ENCODE measurements at places on chromosomes 4 and X.

DNA sequence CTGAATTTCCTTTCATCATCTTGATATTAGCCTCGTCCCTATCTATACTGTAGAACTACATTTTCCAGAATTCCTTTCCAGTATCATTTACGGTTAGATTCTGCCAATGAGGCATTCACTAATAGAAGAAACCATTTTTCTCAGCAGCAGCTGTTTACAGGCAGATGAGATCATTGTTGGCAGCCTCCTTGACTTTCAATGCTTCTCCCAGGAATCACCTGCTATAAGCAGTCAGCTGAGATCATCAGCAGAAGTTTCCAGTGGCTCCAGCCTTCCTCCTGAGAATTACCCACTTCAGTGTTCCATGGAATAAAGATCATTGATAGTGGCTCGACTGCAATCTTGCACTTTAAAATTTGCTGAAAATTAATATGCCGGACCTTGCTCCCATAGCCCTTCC is 157.3 kb upstream of the TET2 start:
- no peak for DNase-seq

DNA sequence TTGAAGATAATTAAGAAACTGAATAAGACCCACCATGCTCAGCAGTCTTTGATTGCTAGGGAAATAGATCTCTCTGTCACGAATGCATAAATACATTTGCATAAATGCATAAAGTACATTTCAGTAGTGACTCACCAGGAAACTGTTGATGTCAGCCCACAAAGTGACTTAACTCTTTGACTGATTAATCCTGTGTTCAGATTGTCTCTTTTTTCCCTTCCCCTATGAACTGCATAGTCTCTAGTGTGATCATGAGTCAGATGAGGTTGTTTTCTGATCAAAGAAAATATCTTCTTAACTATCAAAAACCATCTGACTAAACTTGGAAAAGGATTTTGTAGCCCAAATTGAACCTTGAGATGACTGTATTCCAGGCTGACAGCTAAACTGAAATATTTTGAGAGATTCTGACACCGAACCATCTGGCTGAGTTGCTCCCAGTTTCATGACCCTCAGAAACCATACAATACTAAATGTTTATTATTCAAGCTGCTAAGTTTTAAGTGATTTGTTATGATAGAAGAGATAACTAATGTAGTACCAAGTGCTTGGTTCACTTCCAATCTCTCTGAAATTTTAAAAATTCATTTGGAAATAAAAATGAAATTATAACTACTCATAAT is 1381.5 kb upstream of the AGA start:
- DNase-seq: no peak

DNA sequence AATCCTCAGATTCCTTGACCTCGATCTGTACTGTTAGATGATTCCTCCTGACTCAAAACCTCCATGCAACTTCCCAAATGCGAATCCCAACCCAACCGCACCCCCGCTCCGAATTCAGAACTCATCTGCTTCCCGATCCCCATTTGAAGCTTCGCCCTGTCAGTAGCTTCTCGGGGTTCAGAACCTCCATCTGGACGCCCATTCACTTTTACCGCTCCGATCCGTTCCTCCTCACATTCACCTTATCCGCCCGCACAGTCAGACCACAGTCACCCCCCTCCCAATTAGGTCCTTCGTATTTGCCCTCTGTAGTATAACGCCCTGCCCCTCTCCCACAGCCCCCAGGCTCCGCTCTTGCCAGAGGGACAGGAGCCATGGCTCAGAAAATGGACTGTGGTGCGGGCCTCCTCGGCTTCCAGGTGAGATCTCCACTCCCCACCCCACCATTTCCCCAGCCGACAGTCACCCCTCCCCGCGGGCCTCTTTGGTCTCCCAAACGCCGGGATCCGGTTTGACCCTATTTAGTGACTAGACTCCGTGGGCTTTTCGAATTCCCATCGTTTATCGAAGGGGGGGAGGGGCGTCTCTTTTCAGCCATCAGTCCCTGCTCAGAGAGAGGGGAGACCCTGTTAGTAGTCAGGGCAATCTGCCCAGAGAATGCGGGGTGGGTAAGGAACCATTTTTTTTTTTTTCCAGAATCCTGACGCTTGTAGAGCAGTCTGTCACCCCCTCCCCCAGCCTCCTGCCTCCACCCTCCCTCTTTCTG is 691 bp downstream of the MAGED1 start:
- peak; percentile 18 for DNase-seq

- DNase-seq: peak; percentile 88
Observed at GRCh38 chr4:147596981-147597380, 20.2 kb upstream of the TMEM184C start.

GRCh38 chr4:7322166-7322991 is 112.4 kb downstream of the PSAPL1 start:
- no peak for DNase-seq

- DNase-seq: no peak
Observed at GRCh38 chrX:153401133-153401764, at the start of gene PNMA6E. Gene PNMA6E (minus strand): TSS chrX:153401350. CDS start chrX:153398849, 2,501 bp downstream.

GRCh38 chrX:73455171-73455570 is 8.3 kb downstream of the CDX4 start:
- DNase-seq: no peak

- no peak for DNase-seq
Observed at GRCh38 chr4:158805635-158806471, 37.0 kb downstream of the FNIP2 start.

DNA sequence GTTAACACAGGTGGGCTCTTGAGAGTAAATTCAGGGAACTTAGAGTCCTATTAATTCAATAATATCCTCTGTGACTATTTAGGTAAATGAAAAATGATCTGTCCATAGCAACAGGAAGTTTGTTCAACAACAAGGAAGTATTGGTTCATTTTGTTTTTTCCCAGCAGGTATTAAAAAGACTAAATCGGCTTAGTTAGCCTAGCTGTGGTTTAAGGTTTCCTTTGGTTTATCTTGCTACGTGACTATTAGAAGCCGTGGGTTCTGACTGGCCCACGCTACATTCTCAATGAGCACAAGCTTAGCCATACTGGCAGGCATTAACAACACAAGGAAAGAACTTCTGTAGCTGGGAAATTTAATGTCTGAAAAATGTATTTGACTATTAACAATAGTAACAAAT is 168.8 kb upstream of the HS3ST1 start:
- no peak for DNase-seq

DNA sequence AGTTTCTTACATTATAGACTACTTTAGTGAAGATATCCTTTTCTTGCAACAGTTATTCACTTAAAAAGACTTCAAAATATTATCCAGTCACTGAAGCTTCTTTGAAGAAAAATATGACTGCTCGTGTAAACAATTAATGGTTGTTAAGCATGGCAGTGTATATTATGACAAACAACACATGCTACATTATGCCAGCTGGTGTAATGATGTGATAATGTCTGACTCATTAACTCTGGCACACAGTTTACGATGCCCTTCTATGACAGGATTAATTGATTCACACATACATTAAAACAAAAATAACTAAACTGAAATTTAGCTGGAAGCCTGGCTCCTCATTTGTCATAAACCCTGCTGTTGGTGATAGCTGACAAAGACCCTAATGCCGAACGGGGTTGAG is 22.4 kb downstream of the GK2 start:
- DNase-seq: no peak

GRCh38 chr4:141731481-141731880 is 95.1 kb downstream of the IL15 start:
- DNase-seq: no peak

DNA sequence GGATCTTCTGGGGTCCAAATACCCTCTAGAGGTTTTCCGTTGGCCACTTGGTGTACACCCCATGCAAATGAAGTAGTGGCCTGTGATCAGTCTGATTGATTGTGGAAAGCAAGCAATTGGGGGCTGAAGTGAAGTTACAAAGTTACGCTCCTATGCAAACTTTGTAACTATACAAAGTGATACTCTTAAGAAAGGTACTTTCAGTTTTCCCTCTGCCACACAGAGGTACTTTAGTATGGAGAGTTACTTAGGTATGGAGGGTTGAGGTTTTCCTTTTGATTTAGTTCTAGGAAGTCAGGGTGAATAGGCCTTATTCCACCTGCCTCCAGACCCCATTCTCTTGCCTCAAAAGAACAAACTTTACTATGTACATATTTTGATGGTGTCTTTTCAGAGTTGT is 28.7 kb downstream of the STAG2 start:
- no peak for DNase-seq

GRCh38 chr4:158873795-158874401 is 105.1 kb downstream of the FNIP2 start:
- DNase-seq: peak; percentile 69

DNA sequence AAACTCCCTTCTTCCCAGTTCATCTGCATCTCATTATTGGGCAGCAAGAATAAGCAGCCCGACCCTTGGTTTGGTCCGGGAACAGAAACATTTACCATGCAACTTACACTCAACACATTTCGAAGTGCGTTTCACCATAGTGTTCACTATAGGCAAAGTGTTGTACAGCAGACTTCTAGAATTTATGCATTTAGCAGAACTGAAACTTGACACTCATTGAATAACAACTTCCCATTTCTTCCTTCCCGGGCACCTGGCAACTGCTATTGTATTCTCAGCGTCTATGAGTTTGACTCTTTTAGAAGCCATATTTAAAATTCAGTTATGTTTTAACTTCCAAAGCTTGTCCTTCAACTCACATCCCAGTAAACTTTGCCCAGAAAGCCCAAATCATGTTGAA is 840.6 kb downstream of the NLGN4X start:
- no peak for DNase-seq

GRCh38 chrX:151977009-151977408 is 2.5 kb upstream of the GABRE start:
- no peak for DNase-seq

DNA sequence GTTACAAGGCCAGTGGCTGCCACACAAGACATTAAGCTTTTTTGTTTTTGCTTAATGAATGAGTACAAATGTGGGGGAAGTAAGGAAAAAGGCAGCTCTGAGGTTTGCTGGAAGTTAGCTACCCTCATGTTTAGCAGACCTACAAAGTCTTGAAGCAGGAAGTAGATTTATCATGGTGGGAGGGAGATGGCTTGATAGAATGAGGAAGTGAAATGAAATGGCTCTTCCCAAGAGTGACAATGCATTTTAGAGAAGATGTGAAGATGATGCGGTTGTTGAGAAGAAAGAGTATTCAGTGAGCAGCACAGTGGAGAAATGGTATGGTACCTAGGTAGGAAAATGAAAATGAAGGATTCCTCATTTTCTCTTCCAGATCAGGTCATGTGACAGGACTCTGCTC is 108.0 kb downstream of the SLIT2 start:
- DNase-seq: no peak

GRCh38 chr4:150158041-150158440 is 79.8 kb downstream of the DCLK2 start:
- no peak for DNase-seq

DNA sequence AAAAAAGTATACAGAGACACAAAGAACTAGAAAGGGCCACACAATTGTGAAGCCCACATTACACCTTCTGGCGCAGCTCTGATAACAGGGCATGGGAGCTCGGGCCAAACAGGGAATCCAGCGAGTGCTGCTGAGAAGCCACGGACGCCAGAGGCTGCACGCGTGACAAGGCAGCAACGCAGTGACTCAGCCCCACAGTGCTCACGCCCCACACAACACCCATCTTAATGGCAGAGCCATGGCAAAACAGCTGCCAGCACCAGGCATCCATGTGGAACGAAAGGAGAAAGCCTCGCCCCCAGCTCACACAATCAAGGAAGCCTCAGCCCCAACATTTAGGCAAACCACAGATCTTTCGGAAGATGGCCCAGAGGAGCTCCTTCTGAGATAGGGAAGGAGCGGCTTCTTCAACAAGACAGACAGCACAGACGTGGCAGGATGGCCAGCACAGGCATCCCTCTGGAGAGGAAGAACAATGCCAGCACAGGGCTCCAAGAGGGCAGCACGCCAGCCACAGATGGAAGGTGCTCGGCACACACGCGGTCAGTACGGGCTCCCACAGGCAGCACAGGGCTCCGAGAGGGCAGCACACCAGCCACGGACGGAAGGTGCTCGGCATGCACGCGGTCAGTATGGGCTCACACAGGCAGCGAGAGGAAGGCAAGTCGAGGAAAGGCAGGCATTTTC is 33.1 kb downstream of the GAK start:
- DNase-seq: no peak

GRCh38 chr4:8916351-8916885 is 44.8 kb upstream of the HMX1 start:
- no peak for DNase-seq

DNA sequence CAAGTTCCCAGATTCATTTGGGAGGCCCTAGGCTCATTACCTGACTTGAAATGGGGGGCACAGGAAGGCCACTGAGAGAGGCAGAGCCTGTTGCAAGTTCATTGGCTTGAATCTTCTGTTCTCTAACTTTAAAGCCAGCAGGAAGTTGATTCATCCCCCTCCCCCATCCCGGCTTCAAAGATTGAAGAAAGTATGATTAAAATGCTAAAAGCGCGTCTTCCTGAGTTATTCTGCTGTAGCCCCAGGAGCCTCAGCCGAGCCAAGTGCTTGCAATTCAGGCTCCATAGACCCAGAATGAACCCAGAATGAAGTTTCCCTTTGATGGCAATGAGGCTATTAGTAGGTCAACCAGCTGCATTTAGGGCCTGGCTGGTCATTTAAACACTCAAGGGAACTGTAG is 14.7 kb downstream of the CHST7 start:
- peak; percentile 76 for DNase-seq

GRCh38 chr4:103719105-103719829 is 518 bp downstream of the TACR3 start:
- no peak for DNase-seq

DNA sequence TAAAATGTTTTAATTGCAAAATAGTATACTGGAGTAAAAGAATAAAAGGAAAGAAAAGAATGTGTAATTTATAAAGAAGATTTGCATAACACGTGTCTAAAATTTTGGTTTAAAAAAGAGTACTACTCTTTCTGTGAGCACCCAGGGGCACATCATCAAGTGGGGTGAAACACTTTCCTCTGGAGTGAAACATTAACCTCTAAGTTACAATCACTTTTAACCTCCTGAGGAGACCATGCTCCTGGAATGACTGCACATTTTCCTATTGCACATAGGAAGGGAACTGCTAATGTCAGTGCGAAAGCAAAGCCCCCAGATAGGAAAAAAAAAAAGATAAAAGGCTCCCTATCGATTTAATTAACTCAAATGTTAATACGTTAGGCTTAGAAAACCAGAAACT is 13.3 kb downstream of the VEGFC start:
- DNase-seq: no peak

- DNase-seq: no peak
Observed at GRCh38 chr4:7427831-7428260, 6.9 kb downstream of the PSAPL1 start.

DNA sequence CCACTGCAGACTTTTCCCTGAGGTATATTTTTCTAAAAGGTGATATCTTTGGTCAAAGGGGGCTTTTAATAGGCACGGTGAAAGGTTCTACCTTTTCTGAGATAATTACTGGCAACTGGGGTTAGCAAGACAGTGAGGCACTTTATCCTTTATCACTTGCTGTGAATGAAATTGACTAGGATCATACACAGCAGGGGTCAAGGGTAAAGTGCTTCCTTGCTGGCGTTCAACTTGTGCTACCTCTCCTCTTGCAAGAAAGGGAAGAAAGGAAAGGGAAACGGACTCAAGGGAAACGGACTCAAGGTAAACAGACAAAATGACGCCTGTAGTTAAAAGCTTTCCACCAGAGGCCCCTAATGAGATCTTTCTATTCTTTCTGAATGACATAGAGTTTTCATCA is 78.6 kb upstream of the RAPGEF2 start:
- no peak for DNase-seq
